Nephron progenitor cell (in vitro differentiated cells): ENCODE measurements at places on chromosomes 11 and 22.

DNA sequence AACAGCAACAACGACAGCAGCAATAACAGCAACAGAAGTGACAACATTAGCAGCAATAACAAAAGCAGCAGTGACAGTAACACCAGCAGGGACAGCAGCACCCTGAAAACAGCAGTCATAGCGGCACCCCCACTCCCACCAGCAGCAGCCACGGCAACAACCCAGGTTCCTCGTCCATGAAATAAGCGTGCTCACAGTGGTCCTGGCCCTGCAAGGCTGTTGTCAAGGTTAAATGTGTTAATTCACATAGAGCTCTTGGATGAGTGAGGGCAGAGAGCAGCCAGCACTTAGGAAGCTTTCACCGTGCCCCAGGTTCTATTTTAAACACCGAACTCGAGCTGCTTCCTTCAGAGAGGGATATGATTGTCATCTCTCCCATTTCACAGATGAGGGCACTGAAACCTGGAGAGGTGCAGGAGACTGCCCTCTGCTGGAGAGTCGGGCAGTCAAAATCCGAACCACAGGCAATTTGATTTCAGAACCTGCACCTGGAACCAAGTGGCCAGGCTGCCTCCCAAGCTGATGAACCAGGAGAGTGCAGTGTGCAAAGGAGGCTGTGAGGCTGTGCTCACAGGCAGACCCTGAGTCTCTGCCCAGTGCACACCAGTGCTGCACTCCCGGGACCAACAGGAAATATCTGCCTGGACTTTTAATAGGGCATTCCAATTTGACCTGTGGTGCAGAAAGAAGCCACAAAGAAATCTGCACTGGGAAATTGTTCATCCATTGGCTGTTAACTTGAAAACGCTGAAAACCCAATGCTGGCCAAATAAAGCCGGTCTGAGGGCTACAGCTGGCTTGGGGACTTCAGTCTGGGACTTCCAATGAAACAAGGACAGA is 22.9 kb upstream of the FGF3 start:
- no peak for DNase-seq

DNA sequence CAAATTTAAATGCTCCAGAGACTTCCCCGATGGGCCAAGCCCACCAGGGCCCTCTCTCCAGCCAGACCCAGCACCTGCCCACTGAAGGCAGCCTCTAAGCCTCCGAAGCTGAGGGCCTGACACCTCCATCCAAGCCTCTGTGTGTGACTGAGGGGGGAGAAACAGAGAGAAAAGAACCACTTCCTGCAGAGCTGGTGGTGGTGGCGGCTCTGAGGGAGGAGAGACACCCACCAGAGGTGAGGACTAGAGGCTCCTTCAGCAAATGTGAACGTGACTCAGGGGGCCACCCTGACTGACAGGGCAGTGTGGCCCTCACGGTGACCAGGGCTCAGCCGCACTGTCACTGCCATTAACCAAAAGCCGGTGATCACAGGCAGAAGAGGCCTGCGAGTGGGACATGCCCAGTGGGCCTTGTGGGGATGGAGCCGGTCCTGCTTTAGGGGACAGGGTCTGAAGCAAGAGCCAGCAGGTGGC is 31.0 kb upstream of the CD5 start:
- no peak for DNase-seq

GRCh38 chr11:119263352-119263940 is 53.5 kb downstream of the MCAM start:
- DNase-seq, result no peak

GRCh38 chr11:2625183-2625582 is 74.6 kb downstream of the KCNQ1OT1 start:
- no peak for DNase-seq

GRCh38 chr11:69383372-69384250 is 89.7 kb downstream of the MYEOV start:
- DNase-seq, result no peak

- no peak for DNase-seq
These were observed 53.8 kb upstream of the TTC12 start for GRCh38 chr11:113260541-113260940.

DNA sequence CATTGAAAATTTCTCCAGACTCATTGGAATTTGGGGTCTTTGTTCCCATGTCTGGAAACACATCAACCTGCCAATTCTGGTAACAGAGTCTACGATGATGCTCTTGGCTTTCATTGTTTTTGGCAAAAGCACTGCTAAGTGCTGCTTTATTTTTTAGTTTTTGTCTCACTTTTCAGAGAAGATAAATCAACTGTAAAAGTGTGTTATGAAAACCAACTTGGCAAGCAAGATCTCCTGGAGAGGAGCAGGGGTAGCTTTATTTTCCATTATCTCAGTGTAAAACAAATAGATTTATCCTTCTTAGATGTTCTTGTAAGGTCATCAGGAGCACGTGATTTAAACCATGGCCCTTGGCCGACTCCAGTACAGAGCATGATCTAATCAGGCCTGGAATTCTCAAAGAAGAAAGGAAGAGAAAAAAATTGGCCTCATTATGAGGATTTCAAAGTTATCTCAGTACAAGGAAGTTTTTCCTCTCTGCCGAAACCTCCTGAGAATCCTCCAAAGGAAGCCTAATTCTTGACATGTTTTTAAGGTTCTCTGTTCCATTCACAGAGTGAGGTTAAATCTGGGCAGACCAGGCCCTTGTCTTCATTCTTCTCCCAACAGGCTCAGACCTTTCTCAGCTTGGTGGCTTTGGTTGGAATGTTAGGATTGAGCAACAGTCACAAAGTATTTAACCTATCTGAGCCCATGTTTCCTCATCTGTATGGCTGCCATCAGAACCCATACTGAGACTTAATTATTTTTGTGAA is 16.4 kb upstream of the PAMR1 start:
- no peak for DNase-seq

- no peak for DNase-seq
These were observed 140.5 kb downstream of the TRIM44 start for GRCh38 chr11:35803115-35803514.

- no peak for DNase-seq
These were observed 2.0 kb downstream of the KDM2A start for GRCh38 chr11:67120881-67121710.

DNA sequence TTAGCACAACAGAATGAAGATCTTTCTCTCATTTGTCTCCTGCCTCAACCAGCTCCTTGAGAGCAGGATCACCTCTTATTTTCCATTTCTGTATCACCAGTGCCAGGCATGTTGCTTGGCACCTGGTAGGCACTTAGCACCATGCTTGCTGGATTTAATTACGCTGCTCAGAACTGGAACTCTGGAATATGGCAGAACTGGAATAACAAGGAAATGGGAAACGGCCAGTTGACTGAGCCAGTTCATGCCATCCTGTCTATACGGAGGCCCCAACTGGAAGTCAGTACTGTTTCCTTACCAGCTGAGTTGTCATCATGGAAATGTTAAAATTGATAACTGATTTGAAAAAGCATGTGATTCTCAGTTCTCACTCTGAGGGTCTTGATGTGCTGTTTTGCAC is 69.5 kb upstream of the YWHAH start:
- DNase-seq, result no peak

- DNase-seq, result no peak
These were observed 1.8 kb upstream of the SLC36A4 start for GRCh38 chr11:93199616-93200015.

DNA sequence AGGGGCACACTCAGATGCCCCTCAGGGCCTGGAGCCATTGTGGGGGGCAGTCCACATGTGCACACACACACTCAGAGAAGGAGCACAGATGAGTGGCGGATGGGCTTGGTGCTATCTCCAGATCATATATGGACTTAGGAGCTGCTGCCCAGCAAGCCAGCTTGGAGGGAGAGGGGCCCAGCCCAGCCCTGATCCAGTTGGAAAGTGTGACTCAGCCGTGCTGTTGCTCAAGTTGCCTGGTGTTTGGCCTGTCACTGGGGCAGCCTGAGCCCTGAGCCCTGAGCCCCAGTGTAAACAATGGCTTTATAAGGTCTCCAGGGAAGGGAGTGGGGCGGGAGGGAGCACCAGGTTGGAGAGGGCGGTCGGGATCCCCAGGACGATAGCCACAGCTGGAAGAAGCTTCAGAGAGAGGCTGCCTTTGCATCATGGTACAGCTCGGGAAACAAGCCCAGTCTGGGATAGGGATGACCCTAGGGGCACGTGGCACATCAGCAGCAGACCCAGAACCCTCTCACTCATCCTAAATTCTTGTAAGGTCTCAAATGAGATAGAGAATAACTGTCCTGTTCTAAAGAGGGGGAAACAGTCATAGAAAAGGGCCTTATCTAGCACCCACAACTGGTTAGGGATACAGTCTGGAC is 4.8 kb downstream of the SELENOM start:
- no peak for DNase-seq

DNA sequence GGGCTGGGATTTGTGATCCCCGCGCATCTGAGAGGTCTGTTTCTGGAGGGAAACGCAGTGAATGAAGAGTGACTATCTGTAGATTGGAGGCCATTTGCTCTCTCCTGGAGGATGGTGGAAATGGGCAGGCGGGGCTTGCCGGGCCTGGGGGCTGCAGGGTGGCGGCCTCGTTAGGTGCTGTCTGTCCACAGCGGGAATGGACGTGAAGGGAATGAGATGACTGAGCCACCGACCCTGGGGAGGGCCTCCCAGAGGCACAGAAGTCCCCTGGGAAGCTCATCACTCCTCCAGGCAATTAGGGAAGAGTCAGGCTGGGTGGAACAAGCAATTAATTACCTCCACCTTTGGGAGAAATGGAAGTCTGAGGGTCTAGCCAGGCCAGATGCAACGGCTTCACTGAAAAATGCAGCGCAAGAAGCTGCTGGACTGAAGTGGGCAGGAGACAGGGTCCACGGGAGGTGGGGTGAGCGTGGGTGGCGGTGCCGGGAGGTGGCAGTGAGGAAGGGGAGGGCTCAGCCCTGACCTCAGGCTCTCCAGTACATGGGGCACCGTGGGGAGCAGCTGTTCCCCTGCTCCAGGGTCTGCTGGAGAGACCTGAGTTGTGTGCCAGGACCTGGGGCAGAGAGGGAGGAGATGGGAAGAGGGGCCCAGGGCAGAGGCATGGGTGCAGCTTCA is 524.5 kb downstream of the BRD1 start:
- no peak for DNase-seq

- no peak for DNase-seq
These were observed 166.8 kb downstream of the TEAD1 start for GRCh38 chr11:12840871-12841660.

DNA sequence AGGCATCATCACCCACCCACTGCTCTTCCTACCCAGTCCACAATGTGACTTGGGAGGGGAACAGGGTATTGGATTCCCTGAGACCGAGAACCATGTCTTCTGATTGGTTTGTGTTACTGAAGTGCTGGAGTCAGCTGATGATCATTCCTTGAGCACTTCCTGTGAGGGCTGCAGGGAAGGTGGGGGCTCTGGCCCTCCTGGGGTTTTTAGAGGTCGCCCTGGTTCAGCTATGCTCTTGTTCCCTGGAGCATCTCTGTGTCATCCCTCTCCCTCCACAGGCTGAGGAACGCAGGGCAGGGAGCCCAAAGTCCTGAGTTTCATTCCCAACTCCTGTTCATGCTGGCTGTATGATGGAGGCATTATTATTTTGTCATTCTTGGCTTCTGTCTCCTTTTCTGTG is 6.7 kb downstream of the ZC3H7B start:
- DNase-seq, result no peak

DNA sequence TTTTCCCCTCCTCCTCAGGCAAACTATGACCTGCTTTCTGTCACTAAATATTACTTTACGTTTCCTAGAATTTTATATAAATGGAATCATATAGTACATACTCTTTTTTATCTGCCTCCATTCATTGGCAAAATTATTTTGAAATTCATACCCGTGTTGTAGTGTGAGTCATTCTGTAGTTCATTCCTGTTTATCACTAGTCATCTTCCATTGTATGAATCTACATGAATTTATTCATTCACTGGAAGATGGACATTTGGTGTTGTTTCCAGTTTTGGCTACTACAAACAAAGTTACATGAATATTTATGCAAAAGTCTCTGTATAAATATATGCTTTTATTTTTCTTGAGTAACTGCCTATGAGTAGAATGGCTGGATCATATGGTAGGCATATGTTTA is 60.7 kb upstream of the OPCML start:
- DNase-seq, result no peak

- DNase-seq, result no peak
These were observed 20.7 kb upstream of the NCF4 start for GRCh38 chr22:36840106-36840505.

DNA sequence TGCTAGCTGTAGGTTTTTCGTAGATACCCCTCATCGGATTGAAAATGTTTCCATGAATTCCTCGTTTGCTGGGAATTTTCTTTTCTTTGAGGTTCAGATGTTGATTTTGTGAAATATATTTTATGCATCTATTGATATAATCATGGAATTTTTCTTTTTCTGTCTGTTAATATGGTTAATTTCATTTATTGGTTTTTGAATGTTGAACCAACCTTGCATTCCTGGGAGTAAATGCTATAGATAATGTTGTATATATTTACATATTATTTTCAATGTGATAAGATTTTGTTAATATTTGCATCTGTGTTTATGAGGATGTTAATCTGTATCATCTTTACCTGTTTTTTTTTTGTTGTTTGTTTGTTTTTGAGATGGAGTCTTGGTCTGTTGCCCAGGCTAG is 10.6 kb upstream of the NDUFA6 start:
- no peak for DNase-seq

DNA sequence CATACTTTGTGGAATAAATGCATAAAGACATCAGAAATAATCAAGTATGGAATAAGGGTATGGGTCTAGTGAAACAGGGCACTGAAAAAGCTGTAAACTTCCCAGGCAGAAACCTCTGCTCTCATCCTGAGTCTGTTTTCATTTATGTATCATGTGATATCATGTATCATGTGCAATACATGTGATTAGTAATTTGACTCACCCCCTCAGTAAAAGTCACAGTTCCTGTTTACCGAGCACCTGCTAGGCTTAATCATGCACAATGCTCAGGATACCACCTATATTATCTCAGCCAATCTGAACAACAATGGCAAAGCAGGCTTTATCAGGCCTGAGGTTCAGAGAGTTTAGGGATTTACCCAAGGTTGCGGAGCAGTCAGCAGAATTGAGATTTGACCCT is 250.6 kb upstream of the TENM4 start:
- no peak for DNase-seq

DNA sequence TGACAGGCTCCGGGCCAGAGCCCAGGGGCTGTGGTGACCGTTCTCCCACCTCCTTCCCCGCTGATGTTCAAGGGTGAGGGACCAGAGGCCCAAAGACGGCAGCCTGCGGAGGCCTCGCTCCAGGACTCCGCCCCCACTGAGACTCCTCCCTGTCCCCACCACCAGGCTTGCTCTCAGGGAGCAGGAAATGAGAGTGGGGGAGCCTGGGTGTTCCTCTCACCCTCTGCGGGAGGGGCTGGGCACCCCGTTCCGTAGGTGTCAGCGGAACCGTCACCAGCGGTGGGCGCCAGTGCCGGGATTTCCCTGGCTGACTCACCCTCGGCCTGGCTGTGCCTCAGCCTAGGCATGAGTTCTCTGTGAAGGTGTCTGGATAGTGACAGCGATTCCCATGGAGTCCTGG is 15.7 kb downstream of the DAGLA start:
- no peak for DNase-seq
